NCI-H82 (cell line): ENCODE measurements at places on chromosomes 16 and 17.
A peak's percentile ranks its signal among the peaks of the same experiment; 100 is the strongest.

DNA sequence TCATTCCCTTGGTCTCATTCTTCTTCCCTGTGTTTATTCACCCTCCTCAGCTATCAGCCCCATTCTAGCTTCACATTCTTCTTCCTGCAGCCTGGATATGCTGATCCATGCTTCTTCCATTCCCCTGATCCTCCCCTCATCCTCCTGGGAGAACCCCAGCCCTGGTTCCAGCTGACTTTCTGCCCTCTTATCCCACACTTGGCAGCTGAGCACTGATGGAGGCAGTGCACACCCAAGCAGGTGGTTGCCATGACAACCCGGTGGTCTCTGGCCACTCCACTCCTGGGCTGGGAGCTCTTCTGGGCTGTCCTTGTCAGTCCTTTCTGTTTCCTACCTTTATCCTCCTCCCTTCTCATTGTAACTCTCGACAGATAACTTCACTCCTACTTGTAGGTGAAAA, 16.7 kb upstream of the TUBG2 start:
- DNase-seq = peak; percentile 13

DNA sequence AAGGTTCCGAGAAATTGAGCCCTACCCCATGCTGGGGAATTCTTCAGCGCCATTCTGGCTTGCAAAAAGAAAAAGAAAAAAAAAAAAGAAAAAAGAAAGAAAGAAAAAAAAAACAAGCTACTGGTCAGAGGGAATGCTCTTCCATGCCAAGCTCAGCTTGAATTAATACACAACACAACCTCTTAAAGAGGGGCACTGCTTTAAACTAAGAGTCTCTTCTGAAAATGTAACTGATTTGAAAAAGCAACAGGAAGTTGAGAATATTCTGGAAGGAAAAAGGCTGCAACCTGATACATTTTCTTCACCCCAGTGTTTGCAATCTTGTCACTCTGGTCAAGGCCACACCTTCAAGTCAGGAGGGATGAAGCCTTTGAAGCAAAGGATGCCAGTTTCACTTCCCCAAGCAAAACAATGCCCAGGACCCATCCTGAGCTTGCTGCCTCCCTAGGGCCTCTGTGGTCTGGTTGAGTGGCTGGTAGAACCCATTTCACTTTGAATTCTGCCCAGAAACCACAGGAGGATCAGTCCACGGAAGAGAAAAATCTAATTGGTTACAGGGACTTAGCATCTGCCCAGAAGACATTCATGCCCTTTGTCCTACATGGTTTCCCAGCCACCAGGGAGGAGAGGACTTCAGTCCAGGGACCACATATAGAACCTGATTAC, 389.7 kb downstream of the SOX9 start:
- no peak for DNase-seq

- no peak for DNase-seq
These were observed 857 bp upstream of the STAT5A start for GRCh38 chr17:42287305-42287976.

DNA sequence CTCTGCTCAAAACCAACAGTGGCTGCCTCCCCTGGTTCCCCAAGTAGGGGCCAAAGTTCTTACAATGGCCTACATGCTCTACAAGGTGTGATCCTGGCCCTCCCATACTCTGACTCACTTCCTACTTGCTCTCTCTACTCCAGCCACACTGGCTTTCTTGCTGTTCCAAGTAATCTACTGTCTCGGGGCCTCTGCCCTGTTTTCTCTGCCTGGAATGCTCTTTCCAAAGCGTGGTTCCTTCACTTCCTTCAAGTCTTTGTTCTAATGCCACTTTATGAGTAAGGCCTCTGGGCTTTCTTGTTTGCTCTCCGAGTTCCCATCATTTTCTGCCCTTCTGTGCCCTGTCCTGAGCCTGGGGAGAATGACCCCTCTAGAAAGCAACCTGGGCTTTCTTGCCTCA, 4.1 kb upstream of the CDH3 start:
- no peak for DNase-seq

DNA sequence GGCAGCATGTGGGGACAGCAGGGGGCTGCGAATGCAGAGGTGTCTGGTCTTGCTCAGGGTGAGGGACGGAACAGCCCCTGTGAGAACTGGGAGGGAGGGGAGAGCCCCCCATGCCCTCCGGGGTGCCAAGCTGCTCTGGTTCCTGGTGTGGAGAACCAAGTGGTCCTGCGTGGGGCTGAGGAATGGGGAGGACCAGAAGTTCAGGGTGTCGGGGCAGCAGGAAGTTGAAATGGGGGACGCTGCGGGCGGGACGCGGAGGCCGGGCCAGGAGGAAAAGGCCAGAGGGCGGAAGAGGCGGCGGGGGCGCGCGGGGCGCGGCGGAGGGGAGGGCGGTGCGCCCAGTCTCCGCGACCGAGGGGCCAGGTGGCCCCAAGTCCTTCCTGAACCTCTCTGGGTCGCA, 3.6 kb downstream of the ALDH3A1 start:
- no peak for DNase-seq

GRCh38 chr17:71793518-71793917, 327.3 kb upstream of the SOX9 start:
- no peak for DNase-seq

DNA sequence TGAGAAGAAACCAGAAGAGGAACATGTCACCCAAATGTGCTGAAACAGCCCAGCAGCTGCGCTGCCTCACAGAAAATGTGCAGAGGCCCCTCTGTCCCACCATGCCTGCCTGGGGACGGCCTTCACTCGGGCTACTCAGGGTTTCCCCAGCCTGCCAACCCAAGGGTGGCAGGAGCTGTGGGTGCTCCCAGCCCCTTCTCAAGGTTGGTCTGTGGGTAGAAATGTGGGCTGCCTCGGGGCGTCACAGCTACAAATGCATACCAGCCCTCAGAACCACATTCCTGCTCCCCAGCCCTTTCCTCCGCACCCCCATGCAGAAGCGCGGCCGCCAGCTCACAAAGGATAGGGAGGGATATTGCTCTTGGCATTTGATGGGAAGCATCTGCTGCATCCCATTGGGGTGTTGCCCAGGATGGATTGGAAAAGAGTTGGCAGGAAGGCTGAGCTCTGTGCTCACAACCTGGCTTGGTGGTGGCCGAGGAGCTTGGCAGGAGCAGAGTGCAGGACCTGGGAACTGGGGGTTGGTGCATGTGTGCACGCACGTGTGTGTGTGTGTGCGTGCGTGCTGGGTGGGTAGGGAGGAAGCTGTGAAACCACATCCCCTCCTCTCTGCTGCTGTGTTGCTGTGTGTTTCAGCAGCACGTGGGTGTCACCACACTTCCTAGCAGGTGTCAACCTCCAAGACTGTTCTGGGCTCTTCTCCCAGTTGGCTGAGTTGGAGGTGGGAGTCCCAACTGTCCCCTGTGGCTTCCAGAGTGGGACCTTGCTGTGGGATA, 304.4 kb downstream of the SEC14L1 start:
- DNase-seq = no peak

- no peak for DNase-seq
These were observed 556.9 kb upstream of the RBFOX1 start for GRCh38 chr16:6775712-6776111.

GRCh38 chr16:27520982-27521673, 28.6 kb downstream of the GTF3C1 start:
- peak; percentile 20 for DNase-seq

- no peak for DNase-seq
These were observed 208.4 kb downstream of the IRF8 start for GRCh38 chr16:86107215-86107825.

- DNase-seq = peak; percentile 10
These were observed 373.7 kb upstream of the SALL1 start for GRCh38 chr16:51524555-51525373.

DNA sequence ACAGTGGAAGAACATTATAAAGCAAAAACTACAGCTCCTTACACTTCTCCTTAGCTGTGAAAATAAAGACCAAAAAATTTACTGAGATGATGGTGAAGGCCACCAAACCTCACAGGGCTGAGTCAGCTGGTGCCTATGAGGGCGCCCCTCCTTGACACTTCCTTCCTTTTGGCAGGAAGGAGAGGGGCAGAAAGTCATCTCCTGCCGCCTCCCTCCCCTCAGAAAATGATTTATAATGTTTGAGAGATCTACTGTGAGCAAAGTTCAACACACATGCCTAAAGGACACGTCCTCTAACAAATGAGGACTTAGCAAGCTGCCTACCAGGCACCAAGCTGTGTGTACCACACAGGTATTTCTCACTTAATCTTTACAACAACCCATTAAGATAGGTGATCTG, 245.7 kb downstream of the PRKCA start:
- no peak for DNase-seq

DNA sequence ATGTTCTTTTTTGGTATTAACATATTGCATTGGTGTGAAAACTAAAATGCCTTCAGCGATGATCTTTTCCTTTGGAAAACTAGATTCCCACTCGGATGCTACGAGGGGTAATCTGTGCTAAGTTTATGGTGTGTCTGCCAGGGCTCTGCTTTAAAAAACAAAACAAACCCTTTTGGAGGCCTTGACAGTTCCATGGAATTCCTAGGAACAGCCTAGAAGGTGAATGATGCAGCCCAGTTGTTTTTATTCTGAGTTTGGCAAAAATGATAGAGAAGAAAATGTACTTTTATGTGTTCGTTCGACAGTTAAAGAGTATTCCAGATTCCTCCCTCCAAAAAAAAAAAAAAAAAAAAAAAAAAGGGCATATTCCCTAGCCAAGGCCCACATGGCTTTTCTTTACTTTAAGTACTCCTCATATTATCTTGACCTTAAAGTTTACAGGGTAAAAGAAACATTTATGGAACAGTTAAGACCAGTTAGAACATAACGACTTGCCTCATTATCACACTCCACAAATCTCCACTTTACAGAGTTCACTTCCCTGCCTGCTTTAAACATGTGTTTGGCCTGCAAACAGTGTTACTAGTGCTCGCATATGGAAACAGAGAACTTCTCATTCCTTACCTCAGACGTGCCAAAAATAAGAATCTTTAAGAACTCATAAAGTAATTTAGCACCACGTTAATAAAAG, 159.1 kb downstream of the WWOX start:
- DNase-seq = no peak

DNA sequence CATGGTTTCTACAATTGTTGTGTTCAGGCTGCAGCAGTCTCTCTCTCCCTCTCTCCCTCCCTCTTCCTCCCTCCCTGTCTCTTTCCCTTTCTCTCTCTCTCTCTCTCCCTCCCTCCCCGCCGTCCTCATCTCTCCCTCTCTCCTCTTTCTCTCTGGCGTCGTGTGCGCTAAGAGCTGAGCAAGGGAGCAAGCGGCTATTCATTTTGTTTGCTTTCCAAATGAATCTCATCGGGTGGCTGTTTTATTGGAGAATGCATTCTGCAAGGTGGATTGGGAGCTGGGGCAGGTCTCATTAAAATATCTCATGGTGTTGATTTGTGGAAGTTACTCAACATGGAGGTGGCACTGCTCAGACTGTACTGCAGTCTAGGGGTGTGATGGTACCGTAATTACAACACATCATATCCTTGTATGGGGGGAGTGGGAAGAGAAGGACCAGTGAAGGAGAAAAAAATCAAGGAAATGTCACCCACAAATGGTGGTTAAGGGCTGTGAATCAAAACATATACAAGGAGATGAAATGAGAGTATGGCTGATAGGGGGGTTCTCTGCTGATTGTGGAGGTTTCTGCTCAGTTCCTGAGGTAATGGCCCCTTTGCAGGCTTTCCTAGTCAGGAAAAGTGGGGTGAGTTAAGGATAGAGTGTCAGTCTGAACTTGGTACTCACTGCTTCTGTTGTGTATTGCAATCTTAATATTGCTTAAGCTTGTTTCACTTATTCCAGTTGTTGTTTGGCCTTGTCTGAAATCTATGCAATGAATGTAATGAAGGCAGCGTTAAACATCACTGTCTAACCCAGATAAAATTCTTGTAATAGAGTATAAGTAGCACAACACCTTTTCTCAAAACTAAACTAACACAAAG, 2.7 kb downstream of the MSL1 start:
- DNase-seq = no peak

DNA sequence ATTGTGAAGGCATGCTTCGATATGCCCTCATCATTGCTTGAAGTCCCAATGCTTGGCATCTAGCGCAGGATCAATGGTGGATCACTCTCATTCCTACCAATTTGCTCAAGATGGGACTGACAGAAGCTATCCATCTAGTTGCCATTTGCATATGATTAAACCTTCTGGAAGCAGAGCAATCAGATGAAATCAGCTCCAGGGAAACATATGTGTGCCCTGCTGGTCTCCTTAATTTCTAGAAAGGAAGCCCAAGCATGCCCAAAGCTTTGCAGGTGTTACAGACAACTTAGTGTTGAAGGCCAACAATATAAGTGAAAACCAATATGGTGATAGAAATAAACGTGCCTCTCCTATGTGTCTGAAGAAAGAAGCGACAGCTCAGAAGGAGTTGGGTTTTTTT, 350.0 kb upstream of the ERCC4 start:
- no peak for DNase-seq

- DNase-seq = peak; percentile 52
These were observed 29.0 kb downstream of the WSB1 start for GRCh38 chr17:27322690-27323508.

- no peak for DNase-seq
These were observed 52.7 kb upstream of the TNRC6C start for GRCh38 chr17:77905766-77906165.

GRCh38 chr16:77591347-77591746, 131.0 kb upstream of the NUDT7 start:
- DNase-seq = no peak

DNA sequence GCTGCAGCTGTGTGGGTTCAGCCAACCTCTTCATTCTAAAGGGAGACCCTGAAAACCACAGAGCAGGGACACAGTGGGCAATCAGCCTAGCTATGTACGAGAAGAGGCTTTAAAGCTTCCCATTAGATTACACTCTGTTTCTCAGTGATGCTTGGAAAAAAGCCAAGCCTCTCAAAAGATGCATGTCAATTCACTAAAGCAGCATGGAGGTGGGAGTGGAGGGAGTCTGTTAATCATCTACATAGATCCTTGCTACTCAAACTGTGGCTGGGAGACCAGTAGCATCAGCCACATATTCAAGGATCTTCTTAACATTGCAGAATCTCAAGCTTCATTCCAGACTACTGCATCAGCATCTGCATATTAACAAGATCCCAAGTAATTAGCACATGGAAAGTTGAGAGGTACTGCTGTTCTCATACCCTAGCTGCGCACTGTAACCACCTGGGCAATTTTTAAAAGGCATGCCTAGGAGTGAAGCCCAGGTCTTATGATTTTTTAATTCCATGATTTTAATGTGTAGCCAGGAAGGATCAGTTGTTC, 305.9 kb downstream of the PMP22 start:
- peak; percentile 26 for DNase-seq

- DNase-seq = no peak
These were observed 22.8 kb downstream of the ZDHHC7 start for GRCh38 chr16:84988328-84989080.

DNA sequence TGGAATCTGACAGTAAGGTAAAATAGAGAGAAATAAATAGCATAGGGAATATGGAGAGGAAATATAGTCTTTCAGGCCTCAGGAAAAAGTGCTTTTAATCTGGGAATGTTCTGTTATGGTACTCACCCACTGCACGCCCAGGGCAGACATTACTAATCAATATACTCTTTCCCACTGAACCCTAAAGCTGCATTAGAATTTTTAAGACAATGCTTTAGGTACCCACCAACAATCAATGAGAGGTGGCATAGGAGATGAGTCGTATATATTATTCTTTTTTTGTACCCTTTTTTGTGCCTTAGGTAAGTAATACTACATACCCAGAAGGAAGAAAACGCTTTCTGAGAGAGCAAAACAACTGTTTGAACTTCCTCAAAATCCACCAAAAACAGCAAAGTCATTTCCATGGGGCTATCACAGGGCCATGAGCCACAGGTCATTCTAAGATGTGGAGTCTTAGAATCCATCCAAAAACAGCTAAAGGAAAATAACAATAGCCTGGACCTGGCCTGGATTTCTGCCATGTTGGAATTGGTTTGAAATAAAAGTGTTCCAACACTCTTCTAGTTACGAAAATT, 542.1 kb downstream of the XYLT1 start:
- DNase-seq = no peak
